CD4-positive, alpha-beta T cell treated with Interleukin-12 subunit alpha and Interleukin-12 subunit beta, for 1 hour (primary cell): ENCODE measurements at places on chromosomes 7 and 10.

DNA sequence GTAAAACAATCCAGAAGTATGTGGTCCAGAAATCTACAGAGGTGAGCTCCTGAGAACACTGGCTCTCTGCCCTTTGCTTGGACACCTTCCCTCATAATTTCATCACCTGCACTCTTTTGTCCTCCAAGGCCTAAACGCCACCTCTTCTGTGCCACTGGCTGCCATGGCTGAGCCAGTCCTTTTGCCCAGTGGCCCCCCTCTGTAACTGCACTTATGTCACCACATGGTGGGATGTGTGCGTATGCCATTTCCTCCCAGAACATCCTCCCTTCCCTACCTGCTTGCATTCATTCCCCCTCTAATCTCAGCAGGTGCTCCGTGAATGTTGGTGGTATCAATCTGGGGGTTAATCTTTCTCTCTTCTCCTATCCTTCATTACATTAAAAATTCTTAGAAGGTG is 17.3 kb upstream of the DUSP5 start:
- no peak for DNase-seq

DNA sequence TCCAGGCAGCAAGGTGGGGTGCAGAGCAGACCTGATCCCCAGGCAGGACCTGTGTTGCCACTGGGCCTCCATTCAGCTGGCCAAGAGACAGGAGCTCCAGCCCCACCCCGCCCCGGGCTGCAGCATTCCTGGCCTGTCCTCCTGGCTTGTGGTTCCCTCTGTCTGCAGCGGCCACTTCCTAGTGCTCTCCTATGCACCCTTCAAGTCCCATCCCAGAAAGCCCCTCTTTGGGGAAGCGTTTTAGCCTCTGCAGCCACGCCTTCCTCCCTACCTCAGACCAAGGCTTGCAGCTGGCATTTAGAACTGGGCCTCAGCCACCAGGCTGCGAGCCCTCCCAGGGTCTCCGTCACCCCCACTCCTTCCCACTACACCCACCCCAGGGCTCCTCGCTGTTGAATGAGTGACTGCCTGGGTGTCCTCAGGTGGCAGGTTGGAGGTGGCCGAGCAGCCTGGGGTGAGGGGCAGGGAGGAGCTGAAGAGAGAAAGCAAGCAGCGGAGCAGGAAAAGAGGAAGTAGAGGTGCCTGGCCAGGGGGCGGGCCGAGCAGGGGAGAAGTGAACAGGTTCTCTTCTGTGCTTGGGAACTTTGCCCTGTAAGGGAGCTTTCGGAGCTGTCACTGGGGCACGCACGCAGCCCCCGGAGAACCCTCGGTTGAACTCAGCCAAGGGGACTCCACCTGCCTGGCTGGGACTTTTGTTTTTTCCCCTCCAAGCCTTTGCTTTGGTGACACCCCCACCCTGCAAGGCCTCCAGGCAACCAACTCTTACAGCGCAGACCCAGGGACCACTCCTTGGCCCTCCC is 109.1 kb upstream of the TNRC18 start:
- peak; percentile 55 for DNase-seq

DNA sequence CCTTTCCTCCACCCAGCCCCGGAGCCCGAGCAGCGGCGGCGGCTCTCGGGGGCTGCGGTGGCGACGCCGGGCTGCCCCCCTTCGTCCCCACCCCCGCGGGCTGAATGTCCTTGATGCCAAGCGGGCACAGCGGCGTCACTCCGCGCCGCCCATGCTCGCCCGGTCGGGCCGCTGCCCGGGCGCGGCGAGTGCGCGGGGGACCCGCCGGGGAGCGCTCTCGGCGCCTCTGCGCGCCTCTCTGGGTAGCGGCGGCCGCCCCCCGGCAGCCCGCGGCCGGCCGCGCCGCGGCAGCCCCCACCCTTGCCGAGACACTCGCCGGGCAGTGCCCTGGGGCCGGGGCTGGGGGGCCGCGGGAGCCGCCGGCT is 433 bp upstream of the PLXNA4 start:
- no peak for DNase-seq

DNA sequence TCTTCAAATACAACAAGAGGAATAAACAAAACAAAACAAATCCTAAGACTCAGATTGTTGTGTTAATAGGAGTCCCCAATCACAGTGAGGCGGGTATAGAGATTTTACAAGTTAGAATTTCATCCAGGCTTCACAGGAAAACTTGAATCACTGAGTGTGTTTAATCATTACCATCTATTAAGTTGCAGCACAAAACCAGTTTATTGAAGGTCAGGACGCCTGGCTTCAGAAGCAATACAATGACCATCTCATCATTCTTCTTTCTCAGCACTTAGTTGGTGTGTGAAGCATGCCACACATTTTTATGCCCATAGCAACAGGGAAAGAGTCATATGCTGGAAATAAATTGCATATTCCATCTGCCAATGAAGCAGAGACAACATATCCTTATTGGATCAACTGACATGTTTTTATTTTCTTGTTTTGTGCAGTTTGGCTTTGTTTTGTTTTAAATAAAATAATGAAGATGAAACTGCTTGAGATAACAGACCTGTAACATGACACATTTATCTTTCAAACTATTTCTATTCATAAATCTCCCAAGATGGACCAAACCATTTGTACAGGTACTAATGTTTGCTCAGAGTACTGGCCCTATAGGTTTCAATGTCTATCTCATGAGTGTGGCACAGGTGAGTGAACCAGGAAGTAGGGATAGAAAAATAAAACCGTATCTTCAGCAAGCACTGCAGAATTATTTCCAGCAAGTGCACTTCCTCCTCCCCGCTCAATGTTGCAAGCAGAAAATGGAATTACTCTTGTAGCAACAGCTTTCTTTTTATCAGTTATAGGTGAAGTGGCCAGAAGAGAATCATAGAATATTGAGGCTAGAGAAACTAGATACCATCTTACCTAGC is 40.4 kb downstream of the TAC1 start:
- DNase-seq, result no peak

GRCh38 chr10:131387018-131387529 is 75.6 kb upstream of the TCERG1L start:
- no peak for DNase-seq

DNA sequence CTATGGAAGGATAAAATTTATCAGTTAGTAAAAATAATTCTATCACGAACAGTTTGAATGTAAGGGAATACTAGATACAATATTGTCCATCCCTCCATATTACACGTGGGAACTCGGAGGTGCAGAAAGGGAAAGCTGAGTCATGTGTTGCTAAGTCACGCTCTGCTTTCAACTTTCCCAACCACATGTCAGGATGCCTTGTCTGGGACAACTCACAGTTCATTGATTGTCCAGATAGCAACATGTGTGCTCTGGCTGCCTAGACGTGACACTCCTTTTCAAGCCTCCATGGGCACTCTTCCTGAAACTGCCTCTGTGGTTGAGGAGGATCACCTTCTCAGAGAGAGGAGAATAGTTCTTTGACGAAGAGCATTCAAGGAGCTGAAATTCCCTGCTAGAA is 808.1 kb downstream of the GRID1 start:
- no peak for DNase-seq

DNA sequence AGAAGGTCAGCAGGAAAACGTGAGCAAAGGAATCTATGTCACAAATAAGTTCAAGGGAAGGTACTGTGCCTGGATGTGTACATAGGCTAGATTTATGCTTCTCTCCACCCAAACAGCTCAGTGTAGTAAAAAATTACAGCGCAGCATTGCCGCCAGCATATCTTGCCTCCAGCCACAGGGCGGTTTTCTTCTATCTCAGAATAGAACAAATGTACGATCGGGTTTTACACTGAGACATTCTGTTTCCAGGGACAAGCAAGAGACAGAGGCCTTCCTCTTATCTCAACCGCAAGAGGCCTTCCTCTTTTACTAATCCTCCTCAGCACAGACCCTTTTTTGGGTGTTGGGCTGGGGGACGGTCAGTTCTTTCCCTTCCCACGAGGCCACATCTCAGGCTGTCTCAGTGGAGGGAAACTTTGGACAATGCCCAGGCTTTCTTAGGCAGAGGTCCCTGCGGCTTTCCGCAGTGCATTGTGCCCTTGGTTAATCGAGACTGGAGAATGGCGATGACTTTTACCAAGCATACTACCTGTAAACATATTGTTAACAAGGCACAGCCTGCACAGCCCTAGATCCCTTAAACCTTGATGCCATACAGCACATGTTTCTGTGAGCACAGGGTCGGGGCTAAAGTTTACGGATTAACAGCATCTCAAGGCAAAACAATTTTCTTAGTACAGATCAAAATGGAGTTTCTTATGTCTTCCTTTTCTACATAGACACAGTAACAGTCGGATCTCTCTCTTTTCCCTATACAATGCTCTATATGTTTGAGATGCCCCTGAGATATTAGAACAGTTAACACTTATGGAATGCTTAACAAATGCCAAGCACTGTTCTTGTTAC is 11.6 kb upstream of the ABHD11 start:
- DNase-seq, result no peak

GRCh38 chr10:6128087-6128486 is 39.3 kb downstream of the RBM17 start:
- DNase-seq, result no peak

DNA sequence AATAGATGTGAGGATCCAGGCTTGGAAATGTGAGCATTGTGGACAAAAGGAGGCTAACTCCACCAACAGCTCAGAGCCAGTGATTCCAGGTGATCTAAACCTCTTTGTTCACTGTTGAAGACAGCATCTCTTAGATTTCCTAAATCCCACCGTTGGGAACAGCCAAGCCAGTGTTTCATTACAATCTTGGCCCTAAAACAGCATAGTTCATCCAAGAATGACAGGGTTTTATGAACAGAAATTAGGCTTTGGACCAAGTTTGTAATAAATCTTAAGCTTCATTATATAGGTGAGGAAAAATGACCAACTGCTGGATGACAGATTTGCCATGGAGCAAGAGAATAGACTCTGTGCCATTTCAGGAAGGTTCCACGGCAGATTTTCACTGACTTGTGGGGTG is 65.8 kb downstream of the MTURN start:
- DNase-seq, result no peak

DNA sequence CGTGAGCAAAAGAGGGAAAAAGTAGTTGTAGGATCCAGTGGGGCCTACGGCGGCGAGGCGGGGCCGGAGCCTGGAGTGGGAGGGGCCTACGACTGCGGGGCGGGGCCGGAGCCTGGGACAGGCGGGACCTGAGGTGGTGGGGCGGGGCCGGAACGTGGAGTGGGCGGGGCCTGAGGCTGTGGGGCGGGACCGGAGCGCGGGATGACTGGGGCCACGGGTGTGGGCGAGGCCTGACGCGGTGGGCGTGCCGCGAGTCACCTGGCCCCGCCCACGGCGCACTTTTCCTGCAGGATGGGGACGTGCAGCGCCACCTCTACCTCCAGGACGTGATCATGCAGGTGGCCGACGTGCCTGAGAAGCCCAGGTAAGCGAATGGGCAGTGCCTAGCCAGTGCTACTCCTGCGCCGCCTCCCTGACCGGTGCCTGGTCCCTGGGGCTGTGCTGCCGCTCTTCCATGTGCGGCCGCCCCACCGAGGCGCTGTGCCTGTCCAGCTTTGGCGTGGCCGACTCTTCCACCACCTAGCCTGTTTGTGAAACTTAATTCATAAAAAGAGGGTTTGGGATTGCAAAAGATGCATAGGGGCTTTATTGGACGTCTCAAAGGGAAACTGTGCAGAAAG is 496 bp downstream of the ZNF511 start:
- DNase-seq, result peak; percentile 93

GRCh38 chr7:128274884-128275603 is 34.0 kb downstream of the LEP start:
- DNase-seq, result no peak

DNA sequence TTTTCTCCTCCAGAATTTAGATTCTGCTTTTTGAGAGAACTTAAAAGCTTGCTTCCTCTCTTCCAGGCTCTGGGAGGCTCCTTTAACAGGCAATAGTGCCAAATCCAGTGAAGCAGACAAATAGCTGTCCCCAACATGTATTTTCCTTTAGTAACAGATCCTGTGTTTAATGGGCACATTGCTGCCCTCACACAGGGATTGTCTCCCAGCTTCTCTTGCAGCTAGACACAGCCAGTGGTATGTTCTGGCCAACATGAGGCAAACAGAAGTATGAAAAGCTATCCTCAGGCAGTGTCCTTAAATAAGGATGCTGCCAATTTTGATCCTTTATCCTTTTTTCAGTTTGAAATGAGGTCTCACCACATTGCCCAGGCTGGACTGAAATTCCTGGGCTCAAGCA is 38.2 kb downstream of the MALSU1 start:
- DNase-seq, result no peak

GRCh38 chr7:148914208-148914777 is 30.2 kb upstream of the EZH2 start:
- no peak for DNase-seq

- peak; percentile 53 for DNase-seq
These were observed 61.0 kb upstream of the NFE2L3 start for GRCh38 chr7:26090927-26091519.

- DNase-seq, result no peak
These were observed 60.4 kb downstream of the ANKIB1 start for GRCh38 chr7:92306153-92306552.

DNA sequence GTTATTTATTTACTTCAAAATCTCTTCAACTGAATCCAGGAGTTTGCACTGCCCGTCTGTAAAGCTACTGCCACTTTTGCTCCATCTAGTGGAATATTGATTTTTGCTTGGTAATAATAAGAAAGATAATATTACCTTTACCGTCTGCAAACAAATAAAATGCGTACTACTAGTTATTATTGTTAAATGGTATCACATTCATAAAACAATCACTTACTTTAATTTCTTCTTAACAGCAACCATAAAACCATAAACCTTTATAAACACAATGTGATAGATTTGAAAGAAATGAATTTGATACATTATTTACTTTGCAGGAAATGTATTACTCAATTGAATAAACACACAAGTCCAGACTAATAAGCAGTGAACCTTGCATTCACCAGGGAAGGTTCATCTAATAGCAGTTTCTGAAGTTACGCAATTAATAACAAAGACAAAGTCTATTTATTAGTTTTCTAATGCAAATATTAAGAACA is 6.4 kb downstream of the AGMO start:
- no peak for DNase-seq

- DNase-seq, result no peak
These were observed 42.4 kb upstream of the NANOS1 start for GRCh38 chr10:118986815-118987790.

- DNase-seq, result no peak
These were observed 709 bp downstream of the GPAM start for GRCh38 chr10:112182784-112183328.

DNA sequence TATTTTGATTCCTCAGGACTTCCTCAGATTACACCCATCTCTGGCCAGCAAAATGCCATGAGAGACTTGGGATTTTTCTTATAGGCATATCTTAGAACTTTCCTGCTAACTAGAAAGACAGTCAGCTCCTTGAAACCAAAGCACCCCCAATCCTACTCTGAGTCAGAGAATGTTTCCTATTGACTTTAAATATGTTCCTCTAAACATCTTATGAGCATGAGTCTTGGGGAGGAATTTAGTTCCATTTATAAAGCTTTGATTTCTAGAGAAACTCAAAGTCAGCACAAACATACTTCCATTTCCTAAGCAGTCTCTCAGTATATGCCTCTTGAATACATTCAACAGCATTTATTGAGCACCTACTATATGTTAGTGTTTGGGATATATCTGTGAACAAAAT is 128.5 kb downstream of the INHBA start:
- DNase-seq, result no peak

DNA sequence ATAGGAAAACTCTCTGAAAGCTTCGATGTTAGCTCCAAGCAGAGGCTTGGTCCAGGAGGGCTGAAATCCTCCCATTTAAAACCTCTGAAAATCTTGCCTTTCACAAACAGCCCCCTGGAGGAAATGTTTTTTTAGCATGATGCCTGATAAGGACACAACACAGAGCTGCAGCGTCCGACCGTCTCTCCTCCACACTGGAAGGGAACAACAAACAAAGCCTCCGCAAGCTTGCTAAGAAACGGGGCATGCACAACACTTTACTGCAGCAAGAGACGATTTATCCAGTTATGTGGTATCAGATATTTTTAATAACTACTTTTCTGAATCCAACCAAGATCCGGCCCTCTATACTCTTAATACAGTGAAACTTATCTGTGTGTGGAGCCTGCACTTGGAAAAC is 182.3 kb downstream of the PTPRN2 start:
- no peak for DNase-seq
